ENCODE measurements at places on chromosomes 7 and 10. TPM values are rescaled to one million over a fixed set of nuclear protein-coding genes. Genes with fewer than 3 reads are reported as not detected.

The MCM7 gene
- total RNA-seq: 104 TPM

GRCh38 chr10:109591601-109592000 lies 331.7 kb downstream of the XPNPEP1 start:
- no peak overlapping the region for H3K27ac ChIP-seq
- no peak for DNase-seq
- H3K4me3 ChIP-seq: no peak overlapping the region
- H3K4me1 ChIP-seq: no peaks in the 10 kb centered on the region

The CDHR1 gene
- total RNA-seq: 2.8 TPM

GRCh38 chr7:13307040-13307439 lies 619.6 kb downstream of the ARL4A start:
- H3K4me3 ChIP-seq: no peak overlapping the region
- H3K36me3 ChIP-seq: no peaks in the 10 kb centered on the region
- no peaks in the 10 kb centered on the region for H3K27me3 ChIP-seq

DNA sequence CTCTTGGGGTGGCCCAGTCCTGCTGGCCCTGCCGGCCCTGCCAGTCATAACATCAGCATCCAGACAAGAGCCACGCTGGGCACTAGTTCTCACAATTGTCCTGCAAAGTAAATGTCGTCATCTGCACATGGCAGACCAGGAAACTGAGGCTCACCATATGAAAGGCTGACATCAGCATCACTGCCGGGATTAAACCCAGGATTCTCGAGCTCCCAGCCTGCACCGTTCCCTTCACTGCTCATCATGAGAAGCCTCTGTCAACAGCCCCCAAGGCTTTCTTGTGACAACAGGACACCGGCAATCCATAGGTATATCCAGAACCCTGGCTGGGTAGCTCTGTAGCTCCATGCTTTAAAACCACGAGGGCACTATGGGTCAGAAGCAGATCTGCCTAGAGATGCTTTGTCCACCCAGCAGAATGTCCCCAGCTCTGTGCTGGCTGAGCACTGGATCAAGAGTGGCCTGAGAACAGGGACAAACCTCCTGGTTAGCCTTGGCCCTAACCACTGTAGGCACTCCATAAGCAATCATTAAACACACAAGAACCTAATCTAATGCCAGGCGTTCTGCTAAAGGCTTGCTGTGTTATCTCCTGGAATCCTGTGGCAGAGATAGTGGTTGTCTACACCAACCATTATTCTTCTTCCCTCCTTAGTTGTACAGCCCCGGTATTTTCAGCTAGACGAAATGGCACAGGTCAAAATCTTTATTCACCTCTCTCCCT lies 41.2 kb upstream of the C10orf71 start:
- H3K4me3 ChIP-seq: no peak overlapping the region
- DNase-seq: no peak
- no peaks in the 10 kb centered on the region for H3K36me3 ChIP-seq
- H3K27ac ChIP-seq: no peak overlapping the region
- H3K4me1 ChIP-seq: no peaks in the 10 kb centered on the region

DNA sequence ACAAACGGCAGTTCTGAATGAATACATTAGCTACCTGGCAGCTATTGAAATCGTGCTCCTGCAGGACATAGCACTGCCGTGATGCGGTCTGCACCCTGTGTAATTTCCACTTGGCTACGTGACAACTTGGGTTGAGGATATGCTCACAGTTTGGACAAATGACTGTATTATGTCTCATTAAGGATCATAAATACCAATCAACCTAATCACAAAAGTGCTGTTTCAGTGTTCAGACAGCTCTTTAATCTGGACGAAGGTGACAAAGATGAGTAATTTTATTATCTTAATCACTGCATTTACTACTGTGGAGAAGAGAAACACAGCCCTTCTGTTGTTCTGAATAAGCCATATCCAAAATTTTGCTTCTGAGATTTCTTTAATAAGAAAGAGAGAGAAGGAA lies 210.8 kb upstream of the PFKP start:
- H3K36me3 ChIP-seq: no peaks in the 10 kb centered on the region
- no peak for DNase-seq
- H3K4me1 ChIP-seq: no peaks in the 10 kb centered on the region
- no peaks in the 10 kb centered on the region for H3K27me3 ChIP-seq
- H3K27ac ChIP-seq: no peak overlapping the region

DNA sequence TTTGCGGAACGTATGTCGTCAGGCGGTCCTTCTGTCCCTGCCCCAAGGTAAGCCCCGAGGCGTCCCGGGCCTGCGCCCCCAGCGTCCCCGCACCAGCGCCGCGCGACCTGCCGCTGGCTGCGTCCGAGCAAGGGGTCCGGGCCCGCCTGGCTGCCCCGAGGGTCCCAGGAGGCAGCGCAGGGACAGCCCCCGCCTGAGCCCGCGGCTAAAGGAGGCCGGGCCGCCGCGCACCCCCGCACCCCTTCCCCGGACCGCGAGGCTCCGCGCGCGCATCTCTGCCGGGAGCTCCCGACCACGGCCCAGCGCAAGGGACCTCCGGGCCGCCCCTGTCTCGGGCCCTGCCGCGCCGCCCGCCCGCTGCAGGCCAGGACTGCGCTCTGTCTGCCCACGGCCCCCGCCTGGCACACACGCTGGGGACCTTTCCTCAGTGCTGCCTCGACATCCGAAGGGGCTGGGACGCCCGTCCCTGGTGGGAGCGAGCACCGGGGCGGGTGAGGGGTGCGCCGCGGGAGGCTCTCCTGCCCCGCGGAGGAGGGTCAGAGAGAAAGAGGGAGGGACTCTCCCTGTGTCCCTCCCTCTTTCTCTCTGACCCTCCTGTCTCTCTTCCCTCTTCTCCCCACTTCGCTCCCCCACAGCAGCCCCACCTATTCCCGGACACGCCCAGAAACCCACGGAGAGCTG lies 25.0 kb downstream of the SHH start:
- H3K36me3 ChIP-seq: peaks cover 29% of the 10 kb centered on the region
- H3K4me1 ChIP-seq: peaks cover 11% of the 10 kb centered on the region
- H3K4me3 ChIP-seq: no peak overlapping the region
- H3K27ac ChIP-seq: no peak overlapping the region
- no peak for DNase-seq

Measured in activated B cell treated with CpG ODN at 0.5 μM for 24 hours (primary cell).